ENCODE measurements at places on chromosomes 3 and 15.

GRCh38 chr3:36394176-36394575 lies 13.9 kb downstream of the STAC start:
- no peak overlapping the region for H3K4me3 ChIP-seq
- no peaks in the 10 kb centered on the region for H3K27me3 ChIP-seq
- H3K27ac ChIP-seq = no peak overlapping the region
- no peaks in the 10 kb centered on the region for H3K4me1 ChIP-seq

DNA sequence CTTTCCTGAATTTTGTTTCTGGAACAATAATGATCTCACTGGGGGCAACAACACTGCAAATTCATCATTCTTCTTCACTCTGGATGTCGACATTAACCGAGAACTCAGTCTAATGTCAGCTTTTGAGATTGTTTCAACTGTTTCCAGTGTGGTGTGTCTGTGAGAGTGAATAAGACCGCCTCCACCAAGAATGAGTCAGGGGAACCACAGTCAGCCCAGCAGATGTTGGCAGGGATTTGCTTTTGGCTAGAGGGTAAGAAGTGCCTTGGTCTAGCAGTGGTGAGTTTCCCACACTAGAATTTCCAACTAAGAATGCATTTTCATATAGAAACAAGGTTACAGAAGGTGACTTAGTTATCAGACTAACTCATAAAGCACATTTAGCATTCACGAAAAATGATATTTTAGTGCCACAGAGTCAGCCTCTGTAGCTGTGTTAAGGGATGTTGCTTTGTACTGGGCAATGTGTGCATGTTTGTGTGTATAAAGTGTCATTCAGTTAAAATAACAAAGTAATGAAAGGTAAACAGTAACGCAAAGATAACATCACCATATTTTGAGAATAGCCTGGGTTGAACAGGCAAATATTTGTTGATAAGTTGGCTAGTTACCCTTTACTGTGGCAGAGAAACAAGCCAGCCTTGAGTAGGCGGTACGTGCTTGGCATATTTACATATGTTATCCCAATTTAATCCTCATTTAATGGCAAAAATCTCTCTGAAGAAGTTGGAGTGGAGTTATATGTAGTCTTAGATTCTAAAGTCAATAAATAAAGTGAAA lies 33.8 kb downstream of the DRD3 start:
- no peak overlapping the region for H3K27ac ChIP-seq
- H3K4me1 ChIP-seq = no peaks in the 10 kb centered on the region
- no peak for DNase-seq
- H3K36me3 ChIP-seq = no peaks in the 10 kb centered on the region
- no peak overlapping the region for H3K4me3 ChIP-seq

GRCh38 chr3:44055951-44056350 lies 185.7 kb upstream of the TOPAZ1 start:
- no peak overlapping the region for H3K4me3 ChIP-seq
- H3K36me3 ChIP-seq = peaks cover 4% of the 10 kb centered on the region
- no peak overlapping the region for H3K27ac ChIP-seq
- H3K27me3 ChIP-seq = no peaks in the 10 kb centered on the region

- no peak overlapping the region for H3K4me3 ChIP-seq
- H3K36me3 ChIP-seq = no peaks in the 10 kb centered on the region
- no peaks in the 10 kb centered on the region for H3K4me1 ChIP-seq
- no peak overlapping the region for H3K27ac ChIP-seq
Measured at GRCh38 chr3:53361852-53362251, 14.5 kb upstream of the DCP1A start.

- H3K4me1 ChIP-seq = peaks cover 12% of the 10 kb centered on the region
- H3K4me3 ChIP-seq = peak overlapping the region; percentile 99
- DNase-seq = peak; percentile 76
- H3K36me3 ChIP-seq = no peaks in the 10 kb centered on the region
Measured at GRCh38 chr15:62390791-62391640, 225.9 kb upstream of the C2CD4B start.

DNA sequence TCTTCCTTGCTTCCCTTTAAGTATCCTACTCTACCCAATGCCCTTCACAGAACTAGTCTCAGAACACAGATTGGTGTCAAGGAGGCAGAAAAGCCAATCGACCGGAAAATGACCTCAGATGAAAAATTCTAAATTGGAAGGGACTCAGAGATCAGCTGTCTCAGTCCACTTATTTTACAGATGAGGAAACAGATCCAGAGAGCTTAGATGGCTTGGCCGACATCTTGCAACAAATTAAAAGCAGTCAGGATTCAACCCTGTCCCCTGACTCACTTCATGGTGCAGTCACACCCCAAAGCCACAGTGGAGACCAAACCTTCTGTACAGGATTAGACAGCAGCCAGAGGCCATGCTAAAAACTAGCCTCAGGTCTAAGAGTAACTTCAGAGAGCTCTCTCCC lies 169.3 kb upstream of the BHLHE40 start:
- H3K36me3 ChIP-seq = peaks cover 10% of the 10 kb centered on the region

- peaks cover 50% of the 10 kb centered on the region for H3K36me3 ChIP-seq
- H3K4me3 ChIP-seq = no peak overlapping the region
- H3K27me3 ChIP-seq = no peaks in the 10 kb centered on the region
- DNase-seq = no peak
- H3K27ac ChIP-seq = no peak overlapping the region
Measured at GRCh38 chr15:78923015-78923414, 21.8 kb downstream of the CTSH start.

DNA sequence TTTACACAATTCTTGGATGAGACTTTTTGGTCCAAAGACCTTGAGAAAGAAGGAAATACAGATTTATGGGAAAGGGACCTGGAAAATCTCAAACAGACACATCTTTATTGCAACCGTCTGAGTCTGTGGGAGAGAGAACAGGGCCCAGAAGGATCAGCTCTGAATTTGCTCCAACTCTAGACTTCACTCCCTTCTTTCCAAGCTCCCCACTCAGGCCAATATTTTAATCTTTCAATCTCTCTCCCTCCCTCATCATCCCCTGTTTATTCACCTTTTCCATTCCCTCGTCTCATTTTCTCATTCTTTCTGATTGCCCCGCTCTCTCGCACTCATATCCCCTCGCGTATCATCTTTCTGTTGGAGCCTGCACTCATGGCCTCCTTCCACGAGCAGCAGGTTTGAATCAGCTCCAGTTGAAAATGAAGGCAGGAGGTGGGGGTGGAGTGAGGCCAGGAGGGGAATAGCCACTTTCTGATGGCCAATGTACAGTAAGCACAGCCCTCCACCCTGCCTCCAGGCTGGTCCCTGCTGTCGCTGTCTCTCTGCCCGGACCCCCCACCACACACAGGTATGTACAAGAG lies 63.6 kb upstream of the BOC start:
- H3K27ac ChIP-seq = no peak overlapping the region
- H3K36me3 ChIP-seq = no peaks in the 10 kb centered on the region
- DNase-seq = peak; percentile 48

DNA sequence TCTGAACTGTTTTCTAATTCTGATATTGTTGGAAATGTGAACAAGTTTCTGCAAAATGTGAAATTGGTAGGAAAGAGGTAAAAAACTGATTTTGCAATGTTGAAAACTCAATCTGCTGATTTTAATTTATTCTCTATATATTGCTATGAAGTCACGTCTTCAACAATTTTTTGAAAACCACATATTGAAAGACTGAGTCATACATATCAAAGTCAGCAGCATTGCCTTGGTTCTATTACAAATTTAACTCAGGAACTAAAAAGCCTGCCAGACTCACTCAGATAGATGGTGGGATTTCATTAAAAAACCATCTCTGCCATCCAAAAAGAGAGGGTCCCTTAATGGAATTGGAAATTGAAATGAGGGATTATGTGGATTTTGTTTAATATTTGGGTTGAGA lies 351.4 kb downstream of the CNTN3 start:
- H3K27ac ChIP-seq = no peak overlapping the region
- H3K36me3 ChIP-seq = no peaks in the 10 kb centered on the region
- DNase-seq = no peak

GRCh38 chr3:134579141-134579665 lies 71.6 kb downstream of the KY start:
- no peak overlapping the region for H3K27ac ChIP-seq
- H3K27me3 ChIP-seq = no peaks in the 10 kb centered on the region
- no peak overlapping the region for H3K4me3 ChIP-seq
- H3K36me3 ChIP-seq = no peaks in the 10 kb centered on the region

- no peak overlapping the region for H3K4me3 ChIP-seq
- no peak overlapping the region for H3K27ac ChIP-seq
- DNase-seq = no peak
- no peaks in the 10 kb centered on the region for H3K36me3 ChIP-seq
- peaks cover 24% of the 10 kb centered on the region for H3K4me1 ChIP-seq
Measured at GRCh38 chr3:177336873-177337450, 139.7 kb upstream of the TBL1XR1 start.

DNA sequence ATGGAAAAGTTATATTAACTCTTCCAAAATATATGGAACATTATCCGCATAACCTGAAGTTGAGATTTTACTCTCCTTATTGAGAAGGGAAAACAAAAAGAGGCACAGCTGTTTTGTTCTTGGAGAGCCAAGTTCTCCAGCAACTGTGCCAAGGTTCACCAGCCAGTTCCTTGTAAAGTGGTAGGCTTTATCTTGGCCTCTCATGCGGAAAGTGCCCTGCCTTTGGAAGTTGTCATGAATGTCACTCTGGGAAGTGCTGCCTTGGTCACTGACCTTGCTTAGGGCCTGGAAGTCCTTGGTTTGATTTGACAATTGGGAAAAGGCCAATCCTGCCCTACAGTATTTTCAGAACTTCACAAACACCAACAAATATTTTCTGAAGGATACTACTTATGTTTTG lies 44.2 kb upstream of the THRB start:
- H3K4me1 ChIP-seq = no peaks in the 10 kb centered on the region
- no peak for DNase-seq
- H3K27me3 ChIP-seq = no peaks in the 10 kb centered on the region

- no peak for DNase-seq
- no peaks in the 10 kb centered on the region for H3K27me3 ChIP-seq
- H3K36me3 ChIP-seq = no peaks in the 10 kb centered on the region
- H3K27ac ChIP-seq = peak overlapping the region; percentile 94
- peaks cover 37% of the 10 kb centered on the region for H3K4me1 ChIP-seq
Measured at GRCh38 chr3:171874879-171875278, 31.7 kb downstream of the TMEM212 start.

DNA sequence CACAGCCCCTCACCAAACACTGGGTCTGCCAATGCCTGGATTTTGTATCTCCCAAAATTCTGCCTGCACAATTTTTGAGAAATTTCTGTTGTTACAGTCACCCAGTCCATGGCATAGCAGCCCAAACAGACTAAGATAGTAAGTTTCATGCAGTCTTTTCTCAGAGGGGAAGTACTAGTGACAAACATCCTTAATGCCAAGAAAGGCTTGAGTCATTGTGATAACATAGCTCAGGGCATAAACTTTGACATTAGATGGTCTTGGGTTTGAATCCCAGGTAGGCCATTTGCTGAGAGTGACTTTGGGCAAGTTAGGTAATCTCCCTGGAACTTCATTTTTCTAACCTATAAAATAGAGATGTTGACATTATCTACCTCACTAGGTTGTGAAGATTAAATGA lies 36.1 kb upstream of the PFN2 start:
- no peaks in the 10 kb centered on the region for H3K36me3 ChIP-seq
- DNase-seq = no peak
- H3K27me3 ChIP-seq = no peaks in the 10 kb centered on the region
- no peaks in the 10 kb centered on the region for H3K4me1 ChIP-seq
- peak overlapping the region; percentile 86 for H3K27ac ChIP-seq
- H3K4me3 ChIP-seq = no peak overlapping the region

GRCh38 chr3:119227070-119227850 lies 13.4 kb downstream of the B4GALT4 start:
- no peak overlapping the region for H3K27ac ChIP-seq
- no peak for DNase-seq
- H3K4me1 ChIP-seq = no peaks in the 10 kb centered on the region
- H3K36me3 ChIP-seq = peaks cover 34% of the 10 kb centered on the region
- no peak overlapping the region for H3K4me3 ChIP-seq

DNA sequence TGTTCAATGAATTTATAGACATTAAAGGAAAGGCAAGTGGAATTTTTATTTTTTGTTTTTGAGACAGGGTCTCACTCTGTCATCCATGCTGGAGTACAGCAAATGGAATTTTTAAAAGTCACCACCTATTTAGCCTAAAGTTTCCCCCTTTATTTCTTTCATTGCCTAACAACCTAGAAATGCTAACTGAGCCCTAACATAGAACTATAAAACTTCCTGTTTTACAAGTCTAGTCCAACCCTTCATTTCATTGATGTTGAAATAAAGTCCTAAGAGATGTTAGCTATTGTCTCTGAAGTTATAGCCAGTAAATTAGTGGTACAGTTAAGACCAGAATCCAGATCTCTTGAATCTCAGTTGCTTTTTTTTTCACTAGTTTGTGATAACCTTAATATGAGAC lies 39.0 kb downstream of the MAPK6 start:
- no peak overlapping the region for H3K27ac ChIP-seq
- H3K4me3 ChIP-seq = no peak overlapping the region
- H3K4me1 ChIP-seq = no peaks in the 10 kb centered on the region
- peaks cover 45% of the 10 kb centered on the region for H3K36me3 ChIP-seq

DNA sequence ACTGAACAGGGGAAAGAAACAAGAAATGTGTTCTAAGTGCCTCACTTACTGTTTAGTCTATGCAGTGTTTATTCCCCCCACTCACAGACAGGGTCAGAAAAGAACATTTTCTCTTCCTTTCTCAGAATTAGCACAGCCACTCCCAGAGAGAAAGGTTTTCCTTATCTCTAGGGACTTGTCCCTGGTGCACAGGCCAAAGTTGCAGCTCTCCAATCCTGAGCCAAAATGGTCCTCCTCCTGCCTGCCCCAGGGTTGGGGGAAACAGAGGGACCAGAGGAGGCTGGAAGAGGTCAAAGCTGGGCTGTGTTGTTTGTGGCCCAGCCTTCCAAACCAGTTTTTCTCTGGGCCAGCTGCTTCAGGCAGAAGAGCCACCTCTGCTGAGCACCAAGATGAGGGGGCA lies 12.0 kb downstream of the RAB6B start:
- H3K4me3 ChIP-seq = no peak overlapping the region
- no peaks in the 10 kb centered on the region for H3K4me1 ChIP-seq
- no peak overlapping the region for H3K27ac ChIP-seq
- no peaks in the 10 kb centered on the region for H3K27me3 ChIP-seq
- H3K36me3 ChIP-seq = no peaks in the 10 kb centered on the region
- no peak for DNase-seq

DNA sequence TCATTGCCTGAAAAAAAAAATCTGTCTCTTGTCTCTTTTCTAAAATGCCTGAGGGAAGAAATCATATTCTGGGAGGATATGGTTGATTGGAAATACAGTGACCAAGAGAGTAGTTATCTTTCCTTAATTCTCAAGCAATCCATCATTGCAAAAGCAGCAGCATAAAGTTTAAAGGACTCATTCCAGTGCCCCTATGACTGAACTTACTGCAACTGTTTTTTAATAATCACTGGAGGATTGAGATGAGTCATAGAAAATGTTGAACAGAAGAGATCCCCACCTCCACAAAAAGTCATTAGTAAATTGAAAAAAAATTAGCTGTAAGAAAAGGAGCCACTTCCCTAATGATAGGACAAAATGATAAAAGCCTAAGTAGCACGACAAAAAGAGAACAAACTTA lies 121.5 kb downstream of the SLC9A9 start:
- no peaks in the 10 kb centered on the region for H3K36me3 ChIP-seq
- no peaks in the 10 kb centered on the region for H3K4me1 ChIP-seq
- 0 out of 2 replicates have a peak, but pooled peaks cover under 1% of the 10 kb centered on the region for H3K27me3 ChIP-seq
- H3K27ac ChIP-seq = no peak overlapping the region
- no peak overlapping the region for H3K4me3 ChIP-seq

GRCh38 chr15:83873966-83874365 lies 220.0 kb downstream of the ADAMTSL3 start:
- no peak overlapping the region for H3K27ac ChIP-seq
- no peak for DNase-seq
- H3K36me3 ChIP-seq = no peaks in the 10 kb centered on the region
- no peaks in the 10 kb centered on the region for H3K4me1 ChIP-seq
- H3K4me3 ChIP-seq = no peak overlapping the region
- H3K27me3 ChIP-seq = no peaks in the 10 kb centered on the region
